ENCODE measurements at places on chromosomes 2 and 18.

GRCh38 chr18:34991152-34991551 lies 50.1 kb upstream of the MAPRE2 start:
- no peak for DNase-seq

GRCh38 chr2:212208467-212208866 lies 330.1 kb downstream of the ERBB4 start:
- DNase-seq, result no peak

GRCh38 chr18:24019641-24020331 lies 5.2 kb downstream of the TTC39C start:
- no peak for DNase-seq

DNA sequence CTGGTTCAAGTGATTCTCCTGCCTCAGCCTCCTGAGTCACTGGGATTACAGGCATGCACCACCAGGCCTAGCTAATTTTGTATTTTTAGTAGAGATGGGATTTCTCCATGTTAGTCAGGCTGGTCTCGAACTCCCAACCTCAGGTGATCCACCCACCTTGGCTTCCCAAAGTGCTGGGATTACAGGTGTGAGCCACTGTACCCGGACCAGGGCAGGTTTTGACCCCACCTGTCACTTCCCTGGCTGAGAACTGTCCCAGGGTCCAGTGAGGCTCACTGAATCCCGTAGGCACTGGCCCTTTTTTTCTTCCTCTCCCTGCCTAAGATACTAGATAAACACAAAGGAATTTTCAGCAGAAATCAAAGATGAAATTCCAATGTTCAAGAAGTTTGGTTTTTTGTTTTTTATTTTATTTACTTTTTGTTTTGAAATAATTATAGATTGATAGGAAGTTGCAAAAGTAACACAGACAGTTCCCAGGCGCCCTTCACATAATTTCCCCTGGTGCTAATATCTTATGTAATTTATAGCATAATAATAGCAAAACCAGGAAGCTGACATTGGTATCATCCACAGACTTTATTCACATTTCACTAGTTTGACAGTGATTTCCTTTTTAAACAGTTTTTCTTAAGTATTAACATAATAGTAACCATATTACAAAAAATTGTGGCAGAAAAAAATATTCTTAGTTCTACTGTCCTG lies 52.4 kb upstream of the B3GNT7 start:
- no peak for DNase-seq

DNA sequence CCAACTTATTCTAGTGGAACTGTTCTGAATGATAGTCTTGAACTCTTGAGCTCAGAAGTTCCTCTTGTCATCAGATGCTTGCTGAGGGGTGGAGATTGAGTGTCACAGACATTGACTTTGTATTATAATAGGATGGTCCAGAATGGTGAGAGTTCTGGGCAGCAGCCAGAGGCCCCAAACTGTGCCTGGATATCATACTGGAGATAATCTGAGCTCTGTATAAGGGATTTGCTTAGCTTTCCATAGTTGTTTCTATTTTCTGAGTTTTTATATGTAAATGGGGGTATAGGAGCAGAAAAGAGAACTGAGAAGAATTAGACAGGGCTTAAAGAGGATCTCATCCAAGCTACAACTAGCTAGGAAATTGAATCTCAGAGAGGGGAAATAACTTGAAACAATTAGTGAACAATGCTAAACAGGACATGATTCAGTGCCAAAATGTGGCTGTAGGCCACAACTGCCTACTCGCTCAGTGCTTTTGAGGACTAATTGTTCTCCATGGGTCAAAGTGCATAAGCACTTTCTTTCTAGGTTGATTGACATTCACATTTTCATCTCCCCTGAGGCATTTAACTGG lies 10.1 kb upstream of the LCLAT1 start:
- DNase-seq, result no peak

- DNase-seq, result no peak
Observed at GRCh38 chr2:567865-568638, 109.2 kb downstream of the TMEM18 start.

DNA sequence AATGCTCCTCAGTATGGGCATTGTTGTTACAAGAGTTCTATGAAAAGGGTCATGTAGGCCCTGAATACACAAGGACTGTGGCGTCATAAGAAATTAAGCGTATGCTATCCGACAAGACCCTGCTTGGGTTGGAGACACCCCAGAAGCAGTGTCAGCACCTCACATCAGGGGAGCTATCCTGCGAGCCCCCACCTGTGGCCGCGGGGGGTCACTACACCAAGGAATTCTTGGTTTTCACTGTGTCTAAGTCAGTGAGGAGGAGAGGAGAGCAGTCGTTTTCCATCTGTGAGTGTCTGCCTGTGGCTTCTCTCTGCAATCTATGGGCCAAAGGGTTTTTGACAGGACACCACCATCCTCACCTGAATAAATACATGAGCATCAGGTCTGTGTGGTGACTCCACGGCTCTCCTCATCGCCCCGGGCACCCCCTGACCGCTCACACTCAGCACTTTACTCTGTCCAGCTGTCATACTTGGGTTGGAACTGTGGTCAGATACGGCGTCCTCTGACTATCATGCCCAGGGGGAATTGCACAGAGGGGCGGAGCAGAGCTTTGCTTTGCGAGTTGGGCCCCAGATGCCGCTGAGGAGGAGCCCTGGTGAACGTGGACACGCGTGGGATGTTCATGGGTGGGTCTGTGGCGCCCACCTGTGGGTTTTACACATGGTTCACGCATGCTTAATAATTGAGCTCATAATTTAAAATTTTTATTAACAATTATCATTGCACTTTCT lies 235.5 kb downstream of the MYT1L start:
- no peak for DNase-seq
